Motor neuron (in vitro differentiated cells): ENCODE measurements at places on chromosomes 6 and 20. TPM values are rescaled to one million over a fixed set of nuclear protein-coding genes. Genes with fewer than 3 reads are reported as not detected.
A peak's percentile ranks its signal among the peaks of the same experiment; 100 is the strongest.

The BFSP1 gene
- 1.8 and 2.0 TPM in 2 replicates for total RNA-seq

The EPHA7 gene
- 32.1 and 37.4 TPM in 2 replicates for total RNA-seq

The FAM184A gene
- total RNA-seq = 13.8 and 19.7 TPM in 2 replicates

The CLPSL2 gene
- not detected in 2 replicates for total RNA-seq

The VGLL2 gene
- 0.29 and 0.47 TPM in 2 replicates for total RNA-seq

The ZBTB12 gene
- 34.9 and 35.5 TPM in 2 replicates for total RNA-seq

The SIRPD gene
- 0.20 TPM in 1 of 2 replicates, not detected in the other for total RNA-seq

The CD24 gene
- 929 and 936 TPM in 2 replicates for total RNA-seq

The C20orf141 gene
- not detected in 2 replicates for total RNA-seq

The RAD21L1 gene
- total RNA-seq = not detected in 2 replicates

The OLIG3 gene
- total RNA-seq = 1.0 and 1.2 TPM in 2 replicates

The CD93 gene
- total RNA-seq = 0.09 and 0.10 TPM in 2 replicates

The CBLN4 gene
- 0.69 TPM in 1 of 2 replicates, not detected in the other for total RNA-seq

DNA sequence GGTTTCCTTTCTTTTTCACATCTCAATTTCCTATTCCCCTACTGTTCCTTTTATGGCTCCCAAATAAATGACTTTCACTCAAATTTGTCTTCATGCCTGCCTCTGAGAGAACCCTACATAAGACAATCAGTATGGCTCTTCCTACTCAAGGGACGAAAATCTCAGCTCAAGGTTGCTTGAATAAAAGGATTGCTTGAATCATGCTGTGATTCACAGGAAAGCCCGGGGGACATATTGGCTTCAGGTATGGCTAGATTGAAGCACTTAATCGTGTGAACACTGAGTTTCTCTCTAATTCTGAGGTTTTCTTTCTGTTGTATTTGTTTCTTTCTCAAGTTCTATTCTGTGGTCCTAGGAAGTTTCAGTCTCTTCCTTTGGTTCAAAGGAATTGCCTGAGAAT lies 140.3 kb upstream of the SULF2 start:
- ATAC-seq = no peak

GRCh38 chr6:117491916-117492315 lies 9.4 kb downstream of the DCBLD1 start:
- ATAC-seq = no peak

DNA sequence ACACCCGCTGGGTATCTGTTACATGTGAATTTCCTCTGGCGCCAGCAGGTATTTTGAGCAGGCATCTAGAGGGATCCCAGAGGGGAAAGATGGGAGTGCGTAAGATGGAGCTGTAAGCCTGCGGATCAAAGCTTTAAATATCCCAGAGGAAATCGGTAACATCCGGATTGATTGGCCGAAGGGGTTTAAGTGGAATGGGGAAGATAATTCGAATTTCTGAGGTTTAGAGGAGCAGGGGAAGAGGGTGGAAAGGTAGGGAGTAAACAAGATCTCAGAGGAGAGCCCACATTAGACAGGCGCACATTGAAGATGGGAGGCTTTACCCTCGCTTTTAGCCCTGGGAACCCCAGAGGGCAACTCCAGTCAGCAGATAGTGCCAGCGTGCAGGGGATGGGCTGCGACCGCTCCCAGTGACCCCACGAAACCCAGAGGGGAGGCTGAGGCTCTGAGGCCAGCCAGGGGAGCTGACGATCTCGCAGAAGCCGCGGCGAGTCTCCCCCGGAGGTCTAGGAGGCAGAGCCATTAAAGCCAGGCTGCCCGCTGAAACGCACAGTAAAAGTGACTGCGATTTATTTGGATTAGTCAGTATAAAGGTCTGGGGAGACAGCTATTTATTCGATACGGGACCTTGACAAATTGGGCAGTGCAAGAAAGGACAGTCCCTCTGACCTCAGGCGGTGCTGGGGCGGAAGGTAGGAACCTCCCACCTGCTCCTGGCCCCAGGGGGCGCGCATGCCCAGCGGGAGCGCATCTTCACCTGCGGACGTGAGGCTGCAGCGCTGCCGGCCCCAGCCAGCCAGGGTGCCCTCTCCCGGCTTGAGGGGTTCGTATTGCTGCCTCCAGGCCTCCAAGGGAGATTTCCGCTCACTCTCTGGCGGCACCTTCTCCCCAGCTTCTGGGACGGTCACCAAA lies 34.3 kb upstream of the TCF21 start:
- peak; percentile 69 for ATAC-seq

DNA sequence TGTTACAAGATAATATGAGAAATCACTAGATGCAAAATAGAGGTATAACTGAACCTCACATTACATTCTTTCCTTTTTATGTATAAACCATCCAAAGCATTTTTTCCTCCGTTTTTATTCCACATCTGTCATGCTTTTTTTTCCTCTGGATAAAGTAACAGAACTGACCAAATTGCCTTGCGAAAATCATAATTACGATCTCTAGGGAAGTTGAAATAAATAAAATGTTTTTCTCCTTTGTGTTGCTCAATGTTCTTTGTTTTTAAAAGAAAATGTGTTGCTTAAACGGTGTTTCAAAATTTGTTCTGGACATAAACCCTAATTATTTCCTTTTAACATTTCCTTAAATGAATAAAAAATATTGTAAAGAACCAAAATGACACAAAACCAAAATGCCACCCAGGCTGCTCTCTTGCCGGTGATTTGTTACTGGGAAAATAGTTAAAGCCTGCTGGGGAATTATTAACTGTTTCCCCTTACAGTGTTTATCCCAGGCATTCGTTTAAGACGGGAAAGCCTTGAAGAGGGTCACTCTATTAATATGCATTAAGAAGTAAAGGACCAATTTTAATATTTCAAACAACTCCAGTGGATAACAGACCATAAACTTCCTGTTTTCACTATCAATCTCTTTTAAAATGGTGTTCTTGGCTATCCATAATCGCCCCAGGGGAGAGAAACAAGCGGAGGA lies 1.7 kb upstream of the ADGRB3 start:
- no peak for ATAC-seq

DNA sequence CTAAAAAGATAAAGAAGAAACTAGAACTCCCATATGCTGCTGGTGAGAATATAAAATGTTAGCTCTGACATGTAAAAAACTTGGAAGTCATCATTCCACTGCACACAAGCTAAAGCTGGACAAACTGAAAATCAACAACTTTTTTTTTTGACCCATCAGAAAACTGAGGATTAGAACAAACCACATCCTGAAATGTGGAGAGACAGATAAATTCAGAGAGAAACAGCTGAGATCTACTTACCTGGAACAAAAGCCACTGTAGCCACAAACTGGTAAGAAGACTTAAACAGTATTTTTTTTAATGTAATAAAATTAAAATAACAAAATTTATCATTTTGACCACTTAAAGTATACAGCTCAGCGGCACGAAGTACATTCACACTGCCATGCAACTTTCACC lies 408.5 kb upstream of the RGS17 start:
- ATAC-seq = no peak

GRCh38 chr6:139329224-139329623 lies 37.4 kb upstream of the TXLNB start:
- no peak for ATAC-seq

- ATAC-seq = no peak
Measured at GRCh38 chr20:59051666-59052185, 9.1 kb upstream of the PRELID3B start.

GRCh38 chr6:121393731-121394505 lies 41.5 kb upstream of the GJA1 start:
- no peak for ATAC-seq

DNA sequence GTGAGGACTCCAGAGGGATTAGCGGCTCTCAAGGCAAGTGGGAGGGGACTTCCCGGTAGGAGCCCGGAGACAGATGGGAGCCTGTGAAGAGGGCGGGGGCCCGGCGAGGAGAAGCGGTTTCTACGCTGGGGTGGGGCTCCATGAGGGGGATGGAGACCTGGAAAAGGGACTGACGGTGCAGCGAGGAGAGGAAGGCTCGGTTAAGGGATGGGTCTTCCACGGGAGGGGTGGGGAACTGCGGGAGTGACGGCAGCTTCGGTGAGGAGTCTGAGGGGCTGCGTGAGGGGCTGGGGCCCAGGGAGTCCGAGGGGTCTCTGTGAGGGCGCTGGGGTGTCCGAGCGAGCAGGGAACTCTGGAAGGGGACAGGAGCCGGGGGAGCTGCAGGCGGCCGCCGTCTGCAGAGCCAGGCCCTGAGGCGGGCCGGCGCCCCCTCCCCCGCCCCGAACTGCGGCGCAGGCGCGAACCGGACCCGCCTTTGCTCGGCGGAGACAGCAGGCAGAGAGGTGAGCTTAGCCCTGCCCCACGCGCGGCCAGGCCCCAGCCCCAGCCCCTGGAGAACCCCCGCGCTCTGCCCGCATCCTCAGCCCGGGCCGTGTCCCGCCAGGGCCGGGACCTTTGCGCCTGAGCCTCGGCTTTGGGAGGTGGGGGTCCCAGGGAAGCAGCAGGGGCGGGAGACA lies at the start of gene NRSN2:
Gene NRSN2 (plus strand): TSS at position 472 of the 677 bp plus-strand sequence. CDS start 2,533 bp downstream, outside the sequence.
- peak; percentile 57 for ATAC-seq

- no peak for ATAC-seq
Measured at GRCh38 chr6:137353346-137353745, 134.2 kb upstream of the IFNGR1 start.

- no peak for ATAC-seq
Measured at GRCh38 chr6:41372832-41373626, 37.6 kb downstream of the NCR2 start.

DNA sequence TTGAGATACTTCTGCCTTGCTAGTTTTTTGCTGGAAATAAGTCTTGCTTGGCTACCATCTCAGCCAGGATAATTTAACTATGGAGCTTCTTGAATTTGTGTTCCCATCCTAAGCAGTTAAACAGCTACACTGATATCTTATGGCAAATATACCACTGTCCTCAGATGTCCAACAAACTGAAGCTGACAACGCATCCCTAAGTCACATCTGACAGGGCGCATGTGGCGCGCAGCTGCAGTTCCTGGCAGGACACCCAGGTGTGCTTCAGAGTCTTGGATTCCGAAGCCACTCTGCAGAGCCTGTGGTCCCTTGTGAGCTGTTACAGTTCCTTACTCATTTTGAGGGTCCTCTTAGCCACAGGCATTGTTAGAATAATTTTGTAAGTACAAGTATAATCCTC lies 127.9 kb downstream of the WDR27 start:
- ATAC-seq = no peak

GRCh38 chr6:143115728-143116127 lies 55.0 kb downstream of the AIG1 start:
- no peak for ATAC-seq

- ATAC-seq = peak; percentile 54
Measured at GRCh38 chr6:37556881-37557644, 57.4 kb upstream of the CCDC167 start.

- ATAC-seq = no peak
Measured at GRCh38 chr6:30156262-30156599, 4.8 kb downstream of the TRIM10 start.

GRCh38 chr20:41534842-41535241 lies 83.3 kb downstream of the CHD6 start:
- ATAC-seq = no peak

DNA sequence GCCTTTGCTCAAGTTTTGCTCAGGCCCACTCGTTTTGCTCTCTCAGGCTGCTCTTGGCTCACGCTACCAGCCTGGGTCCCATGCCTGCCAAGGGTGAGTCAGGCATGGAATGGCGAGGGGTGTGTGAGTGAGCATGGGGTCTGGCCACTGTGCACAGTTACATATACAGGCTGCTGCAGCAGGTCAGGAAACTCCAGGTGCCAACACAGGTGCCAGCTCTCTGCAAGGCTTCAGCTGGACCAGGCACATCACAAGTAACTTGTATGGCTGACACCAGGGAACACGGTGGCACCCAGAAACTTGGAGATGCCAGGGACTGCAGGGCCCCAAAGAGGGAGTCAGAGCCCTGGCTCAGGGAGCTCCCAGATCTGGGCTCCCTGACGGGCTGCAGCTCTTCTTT lies 146.8 kb downstream of the BTBD3 start:
- ATAC-seq = no peak

- no peak for ATAC-seq
Measured at GRCh38 chr20:6513599-6513998, 253.9 kb upstream of the BMP2 start.

DNA sequence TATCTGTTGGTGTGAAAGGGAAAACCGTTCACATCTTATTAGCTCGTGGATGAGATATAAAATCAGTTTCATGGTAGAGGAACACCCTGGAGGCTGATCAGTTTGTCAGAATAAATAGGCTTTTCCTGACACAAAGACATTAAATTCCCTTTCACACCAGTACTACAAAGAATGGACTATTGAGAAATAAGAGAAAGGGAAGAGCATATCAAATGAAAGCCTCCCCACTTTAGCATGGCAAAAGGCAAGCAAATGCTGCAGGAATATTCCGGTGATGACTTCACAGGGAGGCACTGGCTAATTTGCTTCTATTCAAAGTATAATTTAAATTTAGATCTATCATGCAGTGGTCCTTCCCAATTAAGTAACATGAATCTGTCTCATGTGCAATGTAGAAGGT lies 115.9 kb upstream of the AGPAT4 start:
- ATAC-seq = peak; percentile 59

DNA sequence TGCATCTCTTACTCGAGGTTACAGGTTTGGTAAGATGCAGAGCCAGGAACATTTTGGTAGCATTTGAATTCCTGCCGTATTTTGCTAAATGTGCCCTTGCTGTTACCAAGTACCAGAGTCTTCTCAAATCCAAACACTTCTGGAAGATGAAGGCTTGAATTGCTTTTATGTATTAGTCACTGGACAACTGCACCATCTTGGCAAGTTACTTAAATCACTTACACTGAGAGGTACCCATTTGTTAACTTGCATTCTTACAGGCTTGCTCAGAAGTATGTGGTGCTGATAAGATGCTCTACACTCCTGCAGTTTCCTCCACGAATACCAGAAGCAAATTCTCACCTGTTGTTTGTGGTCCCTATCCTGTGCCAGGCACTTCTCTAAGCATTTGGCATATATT lies 12.7 kb downstream of the IL22RA2 start:
- ATAC-seq = no peak

GRCh38 chr20:63252284-63252711 lies 2.0 kb downstream of the NKAIN4 start:
- no peak for ATAC-seq

DNA sequence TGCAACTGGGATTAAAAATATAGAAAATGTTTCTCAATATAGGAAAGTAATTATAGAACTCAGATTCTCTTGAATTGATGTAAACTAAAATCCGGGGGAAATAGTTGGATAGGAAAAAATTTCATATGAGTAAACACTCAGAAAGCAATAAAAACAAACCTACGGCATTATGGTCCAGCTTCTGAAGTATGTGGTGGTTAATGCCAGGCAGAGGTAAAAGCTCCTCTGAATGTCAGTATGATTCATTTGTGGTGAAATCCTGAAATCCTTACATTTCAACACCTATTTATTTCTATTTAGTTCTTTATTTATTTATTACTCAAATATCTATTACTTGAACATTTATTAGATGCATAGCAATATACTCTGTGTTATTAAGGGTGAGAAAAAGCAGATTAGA lies 145.1 kb downstream of the RIMS1 start:
- ATAC-seq = no peak

- ATAC-seq = no peak
Measured at GRCh38 chr6:87522686-87523085, 49.9 kb downstream of the SLC35A1 start.

GRCh38 chr6:170088582-170088955 lies 202.3 kb downstream of the DLL1 start:
- ATAC-seq = no peak
